NCI-H2081 (cell line): ENCODE measurements at places on chromosomes 11 and 22.
A peak's percentile ranks its signal among the peaks of the same experiment; 100 is the strongest.

DNA sequence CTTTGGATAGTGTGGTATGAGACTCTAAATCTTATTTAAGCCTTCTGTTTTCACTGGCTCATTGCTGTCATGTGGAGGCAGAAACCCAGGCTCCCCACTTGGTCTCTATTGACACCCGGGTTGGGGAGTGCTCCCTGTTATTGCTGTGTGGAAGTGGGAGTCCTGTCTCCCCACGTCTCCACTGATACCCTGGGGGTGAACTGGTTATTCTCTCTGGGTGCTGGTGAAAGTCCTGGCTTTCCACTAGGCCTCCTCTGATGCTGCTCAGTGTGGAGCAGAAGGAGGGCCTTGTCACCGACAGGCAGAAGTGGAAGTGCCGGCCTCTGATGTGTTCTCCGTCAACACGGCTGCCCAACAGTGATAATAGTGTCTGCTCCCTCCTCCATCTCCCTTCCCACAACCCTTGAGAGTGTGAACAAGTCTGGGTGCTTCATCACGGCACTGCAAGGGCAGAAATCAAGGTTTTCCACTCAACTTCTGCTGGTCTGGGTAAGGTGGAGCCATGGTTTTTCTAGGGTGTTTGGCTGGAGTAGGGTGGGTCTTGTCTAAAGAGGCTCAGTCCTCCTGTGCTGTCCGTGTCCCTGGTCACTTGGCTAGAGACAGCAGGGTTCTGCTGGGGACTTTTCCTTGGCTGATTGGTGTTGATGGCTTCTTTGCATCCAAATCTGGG is 240.7 kb upstream of the B3GAT1 start:
- DNase-seq, result no peak

- no peak for DNase-seq
Observed at GRCh38 chr22:42842658-42843370, 14.3 kb downstream of the ARFGAP3 start.

DNA sequence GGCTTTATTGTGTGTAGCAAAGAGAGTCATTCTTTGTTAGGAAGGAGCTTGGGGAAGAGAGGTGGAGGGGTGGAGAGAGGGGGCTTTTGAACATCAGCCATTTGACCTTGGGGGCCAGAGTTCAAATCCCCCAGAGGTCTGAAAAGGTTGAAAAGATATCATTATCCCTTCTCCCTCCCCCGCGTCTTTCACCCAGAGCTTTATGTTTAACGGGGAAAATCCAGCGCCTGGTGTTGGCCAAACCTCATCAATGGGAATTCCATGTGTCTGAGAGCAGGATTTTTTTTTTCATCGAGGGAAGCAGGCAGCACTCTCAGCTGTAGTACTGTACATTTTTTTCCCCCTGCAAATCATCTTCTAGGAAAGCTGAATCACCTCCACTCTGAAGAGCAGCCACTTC is 122.4 kb upstream of the HSD17B12 start:
- DNase-seq, result no peak

DNA sequence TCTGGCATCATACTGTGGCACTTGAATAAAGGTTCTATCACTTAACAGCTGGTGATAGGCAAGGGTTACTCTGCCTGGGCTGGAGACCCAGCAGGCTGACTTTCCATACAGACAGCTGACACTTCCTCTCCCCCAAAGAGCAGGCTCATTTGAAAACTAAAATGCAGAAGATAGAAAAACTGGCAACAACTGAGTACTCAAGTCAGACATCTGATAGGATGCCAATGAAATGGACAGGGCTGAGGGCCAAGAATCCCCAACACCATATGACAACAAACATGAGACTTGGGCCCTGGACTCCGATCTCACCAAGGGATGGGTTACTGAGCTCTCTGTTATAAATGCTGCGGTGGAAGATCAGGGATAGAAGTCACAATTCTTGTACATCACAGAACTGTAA is 237.2 kb downstream of the LRRC4C start:
- no peak for DNase-seq

DNA sequence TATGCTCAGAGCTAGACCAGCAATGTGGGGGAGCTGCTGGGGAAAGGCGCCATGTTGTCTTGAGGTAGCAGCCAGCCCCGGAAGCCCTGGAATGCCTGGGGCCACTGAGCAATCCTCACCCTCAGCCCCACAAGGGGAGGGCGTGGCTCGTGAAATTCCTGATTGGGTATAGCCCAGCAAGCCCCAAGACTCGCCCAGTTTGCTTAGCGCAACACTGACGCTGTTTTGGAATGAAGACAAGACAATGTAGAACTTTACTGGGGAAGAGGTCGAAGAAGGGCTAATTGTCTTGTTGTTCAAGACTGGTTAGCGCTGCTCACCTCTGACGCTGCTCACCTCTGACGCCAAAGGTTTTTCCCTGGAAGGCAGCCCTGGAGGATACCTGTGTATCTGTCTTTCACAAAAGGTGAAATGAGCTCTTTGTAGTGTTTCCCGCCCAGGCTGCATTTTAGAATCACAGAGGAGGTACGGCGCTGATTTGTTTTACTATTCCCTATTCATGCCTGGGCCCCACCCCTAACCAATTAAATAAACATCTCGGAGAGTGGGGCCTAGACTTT is 47.6 kb downstream of the ST3GAL4 start:
- DNase-seq, result no peak

GRCh38 chr11:57476757-57477506 is 16.6 kb downstream of the RTN4RL2 start:
- no peak for DNase-seq

DNA sequence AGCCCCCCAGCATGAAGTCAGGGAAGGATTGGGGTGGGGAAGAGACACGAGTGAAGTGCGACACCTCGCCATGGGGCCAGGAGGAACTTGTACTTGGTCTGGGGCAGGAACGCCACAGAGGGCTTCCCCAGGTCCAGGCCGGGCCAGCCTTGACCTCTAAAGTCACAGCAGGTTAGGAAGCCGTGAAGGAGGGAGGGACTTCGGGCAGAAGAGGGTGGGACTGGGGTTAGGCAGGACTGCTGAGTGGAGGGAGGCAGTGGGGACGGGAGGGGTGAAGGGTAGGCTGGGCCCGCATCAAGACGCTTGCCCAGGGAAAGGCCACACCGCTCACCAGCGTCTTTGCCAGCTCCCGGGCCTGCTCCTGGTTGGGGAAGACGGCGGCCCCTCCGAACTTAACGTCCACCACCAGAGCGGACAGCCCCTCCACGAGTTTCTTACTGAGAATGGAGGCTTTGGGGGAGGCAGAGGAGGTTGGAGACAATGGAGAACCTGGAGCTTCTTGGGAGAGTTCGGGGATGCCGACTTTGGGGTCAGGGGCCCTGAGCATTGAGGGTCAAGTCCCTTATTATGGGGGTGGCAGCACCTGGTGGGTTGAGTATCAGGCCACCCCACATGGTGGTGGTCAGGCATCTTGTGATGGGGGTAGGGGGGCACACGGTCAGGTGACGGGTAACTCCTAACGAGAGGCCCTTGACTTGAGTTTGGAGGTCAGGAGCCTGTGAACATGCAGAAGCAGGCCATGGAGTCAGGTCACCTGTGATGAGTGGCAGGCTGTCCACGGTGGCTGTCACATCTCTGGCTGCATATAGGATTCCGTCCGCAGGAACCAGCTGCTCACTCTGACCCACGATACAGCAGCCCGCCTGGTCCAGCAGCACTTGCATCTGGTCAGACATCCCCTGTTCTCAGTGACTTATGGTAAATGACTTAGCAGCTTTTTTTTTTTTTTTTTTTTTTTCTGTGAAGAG is 1.7 kb upstream of the SCO2 start:
- DNase-seq, result no peak

DNA sequence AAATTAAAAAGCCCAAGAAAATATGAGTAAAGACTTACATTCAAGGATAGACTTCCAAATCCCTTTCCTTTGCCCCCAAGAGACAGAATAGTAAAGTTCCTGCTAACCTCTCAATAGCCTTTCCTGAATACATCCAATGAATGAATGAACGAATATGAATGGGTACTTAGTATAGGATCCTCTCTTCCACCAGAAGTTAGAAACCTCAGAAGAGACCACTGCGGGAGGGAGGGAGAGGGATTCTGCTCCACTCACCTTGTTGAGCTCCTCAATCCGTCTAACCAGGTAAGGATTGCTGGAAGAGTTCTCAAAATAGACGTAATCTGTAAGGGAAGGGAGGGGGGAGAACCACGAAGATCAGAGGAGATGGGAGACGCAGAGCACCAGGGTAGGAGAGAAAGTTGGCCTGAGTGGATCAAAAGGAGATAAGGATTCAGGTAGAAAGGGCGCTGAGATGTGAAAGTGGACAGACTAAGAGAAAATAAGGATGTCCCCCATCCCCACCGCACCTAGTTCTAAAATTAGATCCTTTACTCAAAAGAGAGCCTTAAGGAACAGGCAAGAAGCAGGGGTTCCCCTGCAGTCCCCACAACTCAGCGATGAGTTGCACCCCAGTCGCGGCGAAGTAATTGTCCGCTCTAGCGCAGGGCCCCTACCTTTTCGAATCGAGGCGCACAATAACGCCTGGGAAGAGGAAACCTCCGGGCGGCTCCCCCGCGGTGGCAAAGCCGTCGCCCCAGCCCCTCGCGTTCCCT is 1.1 kb downstream of the MTA2 start:
- DNase-seq, result no peak

GRCh38 chr11:112983887-112984286 is 22.7 kb downstream of the NCAM1 start:
- peak; percentile 81 for DNase-seq

- peak; percentile 61 for DNase-seq
Observed at GRCh38 chr11:36564376-36565030, 3.3 kb upstream of the RAG1 start.

DNA sequence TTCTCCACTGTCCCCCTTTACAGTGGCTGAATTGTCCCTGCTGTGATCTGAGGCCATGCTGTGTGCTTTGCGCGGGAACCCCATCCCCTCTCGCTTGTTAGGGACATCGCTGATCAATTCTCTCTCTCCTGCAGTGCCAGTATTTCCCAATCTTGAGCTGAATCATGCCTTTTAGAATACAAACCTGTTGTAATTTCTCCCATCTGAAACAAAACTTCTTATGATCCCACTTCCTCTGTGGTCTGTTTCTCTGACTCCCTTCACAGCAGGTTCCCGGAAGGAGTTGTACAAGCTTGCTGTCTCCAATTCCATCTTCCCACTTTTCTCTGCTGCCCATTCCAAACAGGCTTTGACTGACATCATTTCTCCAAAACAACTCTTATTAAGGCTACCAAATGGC is 16.8 kb downstream of the ADAMTS15 start:
- no peak for DNase-seq

- DNase-seq, result peak; percentile 93
Observed at GRCh38 chr11:75639762-75640181, 29.1 kb downstream of the MAP6 start.

- no peak for DNase-seq
Observed at GRCh38 chr22:39242595-39243438, 2.0 kb downstream of the PDGFB start.

DNA sequence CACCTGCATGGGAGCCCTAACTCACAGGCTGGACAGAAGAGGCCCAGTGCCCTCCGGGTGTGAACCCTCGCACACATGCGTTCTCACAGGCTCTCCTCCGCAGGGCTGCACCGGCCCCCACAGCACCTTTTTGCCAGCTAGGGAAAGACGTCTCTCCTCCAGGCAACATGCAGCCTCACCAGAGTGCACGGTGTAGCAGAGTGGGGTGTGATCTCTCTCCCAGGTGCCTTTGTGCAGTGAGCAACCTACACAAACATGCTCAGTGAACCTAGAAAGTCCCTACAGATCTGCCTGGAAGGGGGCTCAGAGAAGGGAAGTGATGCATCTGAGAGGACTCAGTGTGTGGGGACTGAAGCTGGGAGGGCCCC is 3.7 kb upstream of the CARNS1 start:
- no peak for DNase-seq

DNA sequence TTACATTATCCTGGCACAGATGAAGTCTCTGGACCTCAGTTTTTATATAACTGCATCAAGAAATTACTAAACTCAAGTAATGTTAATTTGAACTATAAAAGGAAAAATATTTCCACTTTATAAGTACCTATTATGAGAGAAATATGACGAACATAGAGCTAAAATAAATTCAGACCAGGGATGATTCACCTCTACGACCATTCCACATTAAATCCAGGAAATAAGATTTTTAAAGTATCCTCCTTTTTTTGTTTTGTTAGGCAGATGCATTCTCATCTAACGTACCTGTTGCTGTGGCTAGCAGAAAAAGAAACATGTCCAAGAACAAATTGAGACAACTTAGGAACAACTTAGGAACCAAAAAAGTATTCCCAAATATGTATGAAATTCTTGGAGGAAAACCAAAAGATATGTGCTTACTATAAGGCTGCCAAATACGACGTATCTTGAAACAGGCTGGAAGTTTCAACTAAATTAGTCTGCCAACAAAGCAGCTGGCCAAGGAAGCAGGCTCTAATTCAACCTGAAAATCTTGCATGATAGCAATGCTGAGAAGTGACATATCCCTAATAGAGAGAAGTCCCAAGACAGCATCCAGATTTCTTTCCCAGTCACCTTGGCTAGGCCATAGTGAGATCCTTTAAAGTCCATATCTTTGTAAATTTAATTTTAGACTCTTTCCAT is 15.7 kb downstream of the SPTY2D1 start:
- DNase-seq, result no peak

- no peak for DNase-seq
Observed at GRCh38 chr22:50672041-50672440, 582 bp upstream of the SHANK3 start.

- peak; percentile 83 for DNase-seq
Observed at GRCh38 chr11:78045851-78046485, 17.7 kb upstream of the THRSP start.

GRCh38 chr11:109629734-109630133 is 207.7 kb downstream of the C11orf87 start:
- DNase-seq, result no peak

- no peak for DNase-seq
Observed at GRCh38 chr11:16775614-16776283, 37.3 kb downstream of the C11orf58 start.

- no peak for DNase-seq
Observed at GRCh38 chr11:120696597-120697218, 185.2 kb downstream of the GRIK4 start.

- no peak for DNase-seq
Observed at GRCh38 chr11:131819865-131820264, 449.4 kb downstream of the NTM start.
